ENCODE measurements at places on chromosomes 11 and 22.

- peaks cover 34% of the 10 kb centered on the region for H3K36me3 ChIP-seq
- H3K27me3 ChIP-seq: no peaks in the 10 kb centered on the region
- no peak for DNase-seq
- H3K27ac ChIP-seq: no peak overlapping the region
These were observed 25.7 kb downstream of the APOL5 start for GRCh38 chr22:35743326-35743860.

DNA sequence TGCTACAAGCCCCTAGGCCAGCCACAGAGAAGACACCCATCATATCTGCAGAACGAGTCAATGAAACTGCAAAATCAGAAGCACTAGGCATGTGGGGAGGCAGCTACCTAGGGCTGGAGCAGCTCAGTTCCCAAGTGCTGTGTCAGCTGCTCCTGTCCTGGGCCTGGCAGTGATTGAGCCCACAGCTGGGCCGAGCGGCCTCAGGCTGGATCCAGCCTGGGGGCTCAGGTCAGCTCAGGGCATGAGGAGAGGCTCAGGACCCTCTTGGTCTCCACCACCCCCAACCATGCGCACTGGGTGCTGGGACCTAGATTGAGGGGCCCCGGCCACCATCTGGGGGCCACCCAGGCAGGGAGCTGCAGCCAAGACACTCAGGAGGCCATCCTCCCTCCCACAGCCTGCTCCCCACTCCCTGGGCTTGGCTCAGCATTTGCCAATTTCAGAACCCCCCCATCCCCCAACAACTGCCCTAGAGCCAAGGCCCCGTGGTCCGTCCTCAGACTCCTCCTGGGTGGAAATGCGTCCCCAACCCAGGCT lies 2.4 kb upstream of the TNNT3 start:
- H3K36me3 ChIP-seq: no peaks in the 10 kb centered on the region
- H3K4me3 ChIP-seq: no peak overlapping the region
- H3K27ac ChIP-seq: no peak overlapping the region
- no peak for DNase-seq
- H3K27me3 ChIP-seq: peaks cover 3% of the 10 kb centered on the region
- H3K4me1 ChIP-seq: peaks cover 10% of the 10 kb centered on the region

DNA sequence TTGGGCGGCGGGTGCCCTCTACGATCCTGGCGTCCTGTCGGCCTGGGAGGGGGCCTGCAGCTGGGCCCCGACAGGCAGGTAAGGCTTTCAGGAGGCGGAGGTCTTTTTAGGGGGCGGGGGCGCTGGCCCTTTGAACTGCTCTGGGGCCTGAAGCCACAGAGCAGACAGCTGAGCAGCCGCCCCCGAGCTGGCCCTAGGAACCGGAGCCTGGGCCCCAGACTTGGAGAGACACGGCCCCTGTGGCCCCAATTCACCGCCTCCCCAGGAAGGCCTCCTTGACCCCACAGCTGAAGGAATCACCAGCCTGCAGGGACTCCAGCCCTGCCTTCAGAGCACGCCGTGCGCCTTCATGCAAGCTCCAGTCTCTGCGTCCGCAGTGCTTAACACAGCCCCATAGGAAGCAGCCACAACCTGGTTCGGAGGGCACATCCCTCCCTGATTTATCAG lies 618 bp upstream of the CERK start:
- peak; percentile 16 for DNase-seq
- H3K4me3 ChIP-seq: peak overlapping the region; percentile 77
- H3K27ac ChIP-seq: peak overlapping the region; percentile 80
- no peaks in the 10 kb centered on the region for H3K27me3 ChIP-seq
- H3K4me1 ChIP-seq: peaks cover 44% of the 10 kb centered on the region
- peaks cover 2% of the 10 kb centered on the region for H3K36me3 ChIP-seq

- no peak for DNase-seq
- peaks cover 9% of the 10 kb centered on the region for H3K4me1 ChIP-seq
- no peak overlapping the region for H3K4me3 ChIP-seq
- peaks cover 8% of the 10 kb centered on the region for H3K27me3 ChIP-seq
- H3K36me3 ChIP-seq: no peaks in the 10 kb centered on the region
These were observed 127.2 kb downstream of the ST3GAL4 start for GRCh38 chr11:126482586-126483108.

- H3K4me3 ChIP-seq: no peak overlapping the region
- no peak for DNase-seq
- no peak overlapping the region for H3K27ac ChIP-seq
- peaks cover 3% of the 10 kb centered on the region for H3K27me3 ChIP-seq
- peaks cover 5% of the 10 kb centered on the region for H3K36me3 ChIP-seq
- H3K4me1 ChIP-seq: no peaks in the 10 kb centered on the region
These were observed 46.7 kb upstream of the MTNR1B start for GRCh38 chr11:92922731-92923130.

- no peaks in the 10 kb centered on the region for H3K36me3 ChIP-seq
- H3K27me3 ChIP-seq: peaks cover 17% of the 10 kb centered on the region
- peaks cover 19% of the 10 kb centered on the region for H3K4me1 ChIP-seq
- H3K4me3 ChIP-seq: no peak overlapping the region
- no peak for DNase-seq
These were observed 263.6 kb upstream of the NCAM1 start for GRCh38 chr11:112697391-112698178.

GRCh38 chr11:11786234-11786633 lies 55.5 kb upstream of the USP47 start:
- H3K27ac ChIP-seq: no peak overlapping the region
- H3K27me3 ChIP-seq: peaks cover 23% of the 10 kb centered on the region
- H3K4me3 ChIP-seq: no peak overlapping the region
- H3K36me3 ChIP-seq: no peaks in the 10 kb centered on the region
- no peak for DNase-seq

- H3K27me3 ChIP-seq: no peaks in the 10 kb centered on the region
- no peak for DNase-seq
- H3K4me3 ChIP-seq: no peak overlapping the region
- peaks cover 5% of the 10 kb centered on the region for H3K4me1 ChIP-seq
- H3K36me3 ChIP-seq: peaks cover 35% of the 10 kb centered on the region
These were observed 34.1 kb downstream of the SGSM3 start for GRCh38 chr22:40404251-40405177.

DNA sequence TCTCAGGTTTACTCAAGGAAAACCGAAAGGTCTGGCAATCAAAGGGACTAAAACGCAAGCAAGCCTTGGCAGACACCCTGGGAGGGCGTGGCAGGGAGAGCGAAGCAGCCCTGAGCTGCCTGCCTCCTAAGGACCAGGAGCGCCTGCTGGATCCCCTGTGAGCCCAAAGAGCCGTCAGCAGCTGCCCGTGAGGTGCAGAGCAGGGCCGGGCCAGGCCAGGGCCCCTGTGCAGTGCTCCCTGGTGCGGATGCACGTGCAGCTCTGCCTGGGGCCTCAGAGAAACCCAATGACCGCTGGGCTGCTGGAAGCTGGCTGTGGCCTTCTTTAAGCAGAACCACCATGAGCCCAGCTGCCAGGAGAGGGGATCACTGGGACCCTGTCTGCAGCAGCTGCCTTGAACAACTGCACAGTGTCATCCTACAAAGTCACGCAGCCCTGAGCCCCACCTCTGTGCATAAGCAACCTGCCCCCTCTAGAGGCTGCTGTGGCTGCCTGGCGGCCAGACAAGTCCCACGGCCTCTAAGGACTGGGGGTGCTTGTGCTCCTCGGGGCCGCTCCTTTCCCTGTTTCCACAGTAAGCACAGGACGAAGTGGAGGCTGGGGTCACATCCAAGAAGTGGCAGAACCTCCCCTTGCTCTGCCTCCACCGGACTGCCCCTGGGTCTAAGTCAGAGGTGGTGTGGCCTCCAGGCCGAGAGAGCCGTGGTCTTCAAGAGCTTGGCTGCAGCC lies 29.1 kb upstream of the COMT start:
- no peak overlapping the region for H3K27ac ChIP-seq
- H3K4me1 ChIP-seq: no peaks in the 10 kb centered on the region
- H3K4me3 ChIP-seq: no peak overlapping the region
- peaks cover 39% of the 10 kb centered on the region for H3K36me3 ChIP-seq
- DNase-seq: no peak
- no peaks in the 10 kb centered on the region for H3K27me3 ChIP-seq

DNA sequence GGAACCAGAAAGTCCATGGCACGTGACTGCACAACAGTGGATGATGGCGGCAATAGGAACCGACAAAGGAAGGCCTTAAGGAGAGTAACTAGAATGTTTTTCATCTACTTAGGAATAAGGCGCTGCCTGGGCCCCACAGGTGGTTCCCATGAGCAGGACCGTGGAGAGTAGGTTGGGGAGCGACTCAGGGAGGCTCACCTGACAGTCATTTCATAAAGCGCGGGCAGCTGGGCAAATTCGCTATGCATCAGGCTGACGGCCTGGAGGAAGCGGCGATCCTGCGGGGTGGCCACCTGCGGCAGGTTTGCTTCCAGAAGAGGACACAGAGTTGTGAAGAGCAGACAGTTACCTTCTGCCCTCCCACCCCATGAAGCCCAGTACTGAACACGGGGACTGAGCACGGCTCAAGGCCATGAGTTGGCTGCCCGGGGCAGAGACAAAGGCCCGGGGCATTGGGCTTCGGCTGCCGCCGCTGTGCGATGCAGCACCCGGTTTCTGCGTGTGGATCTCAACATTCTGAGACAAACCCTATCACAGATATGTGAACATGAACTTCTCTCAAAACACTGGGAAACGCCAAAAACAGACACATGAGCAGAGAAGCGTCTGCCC lies 25.8 kb downstream of the HPS4 start:
- no peak overlapping the region for H3K27ac ChIP-seq
- peaks cover 30% of the 10 kb centered on the region for H3K36me3 ChIP-seq
- no peak overlapping the region for H3K4me3 ChIP-seq
- no peak for DNase-seq
- no peaks in the 10 kb centered on the region for H3K4me1 ChIP-seq
- no peaks in the 10 kb centered on the region for H3K27me3 ChIP-seq

DNA sequence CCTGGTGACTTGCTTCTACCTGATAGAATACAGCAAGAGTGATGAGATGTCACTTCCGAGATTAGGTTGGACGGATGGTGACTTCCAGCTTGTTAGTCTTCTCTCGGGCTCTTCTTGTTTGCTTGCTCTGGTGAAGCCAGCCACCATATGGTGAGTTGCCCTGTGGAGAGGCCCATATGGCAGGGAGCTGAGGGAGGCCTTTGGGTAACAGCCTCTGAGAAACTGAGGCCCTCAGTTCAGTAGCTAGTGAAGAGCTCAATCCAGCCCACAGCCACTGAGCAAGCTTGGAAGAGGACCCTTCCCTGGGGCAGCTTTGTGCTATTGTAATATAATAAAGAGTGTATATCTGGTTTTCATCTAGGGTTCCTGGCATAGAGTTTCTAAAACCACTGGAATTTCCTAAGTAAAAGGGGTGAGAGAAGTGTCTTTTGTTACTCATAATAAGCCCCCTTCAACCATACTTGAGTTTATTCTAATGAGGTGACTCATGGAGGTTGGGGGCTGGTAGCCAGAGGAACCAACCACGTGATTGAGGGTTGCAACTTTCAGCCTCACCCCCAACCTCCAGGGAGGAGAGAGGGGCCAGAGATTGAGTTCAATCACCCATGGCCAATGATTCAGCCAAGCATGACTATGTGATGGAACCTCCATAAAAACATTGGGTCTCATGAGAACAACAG lies 8.0 kb upstream of the TPCN2 start:
- no peak overlapping the region for H3K27ac ChIP-seq
- H3K4me1 ChIP-seq: peaks cover 12% of the 10 kb centered on the region
- H3K36me3 ChIP-seq: no peaks in the 10 kb centered on the region
- H3K4me3 ChIP-seq: no peak overlapping the region

DNA sequence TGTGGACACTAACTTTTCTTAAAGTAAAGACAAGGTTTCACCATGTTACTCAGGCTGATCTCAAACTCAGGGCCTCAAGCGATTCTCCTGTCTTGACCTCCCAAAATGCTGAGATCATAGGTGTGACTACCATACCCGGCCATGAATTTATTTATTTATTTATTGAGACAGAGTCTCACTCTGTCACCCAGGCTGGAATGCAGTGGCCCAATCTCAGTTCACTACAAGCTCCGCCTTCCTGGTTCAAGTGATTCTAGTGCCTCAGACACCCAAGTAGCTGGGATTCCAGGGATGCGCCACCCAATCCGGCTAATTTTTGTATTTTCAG lies 29.7 kb upstream of the PCF11 start:
- no peaks in the 10 kb centered on the region for H3K36me3 ChIP-seq
- no peak for DNase-seq
- H3K27me3 ChIP-seq: peaks cover 1% of the 10 kb centered on the region
- no peak overlapping the region for H3K27ac ChIP-seq

- DNase-seq: no peak
- no peaks in the 10 kb centered on the region for H3K4me1 ChIP-seq
- H3K4me3 ChIP-seq: no peak overlapping the region
- H3K36me3 ChIP-seq: no peaks in the 10 kb centered on the region
- no peaks in the 10 kb centered on the region for H3K27me3 ChIP-seq
- no peak overlapping the region for H3K27ac ChIP-seq
These were observed 2.5 kb upstream of the RAPSN start for GRCh38 chr11:47451436-47451835.

- no peak overlapping the region for H3K4me3 ChIP-seq
- DNase-seq: no peak
- H3K4me1 ChIP-seq: peaks cover 8% of the 10 kb centered on the region
- H3K27ac ChIP-seq: no peak overlapping the region
These were observed 10.3 kb downstream of the TTC28 start for GRCh38 chr22:28669387-28669786.

DNA sequence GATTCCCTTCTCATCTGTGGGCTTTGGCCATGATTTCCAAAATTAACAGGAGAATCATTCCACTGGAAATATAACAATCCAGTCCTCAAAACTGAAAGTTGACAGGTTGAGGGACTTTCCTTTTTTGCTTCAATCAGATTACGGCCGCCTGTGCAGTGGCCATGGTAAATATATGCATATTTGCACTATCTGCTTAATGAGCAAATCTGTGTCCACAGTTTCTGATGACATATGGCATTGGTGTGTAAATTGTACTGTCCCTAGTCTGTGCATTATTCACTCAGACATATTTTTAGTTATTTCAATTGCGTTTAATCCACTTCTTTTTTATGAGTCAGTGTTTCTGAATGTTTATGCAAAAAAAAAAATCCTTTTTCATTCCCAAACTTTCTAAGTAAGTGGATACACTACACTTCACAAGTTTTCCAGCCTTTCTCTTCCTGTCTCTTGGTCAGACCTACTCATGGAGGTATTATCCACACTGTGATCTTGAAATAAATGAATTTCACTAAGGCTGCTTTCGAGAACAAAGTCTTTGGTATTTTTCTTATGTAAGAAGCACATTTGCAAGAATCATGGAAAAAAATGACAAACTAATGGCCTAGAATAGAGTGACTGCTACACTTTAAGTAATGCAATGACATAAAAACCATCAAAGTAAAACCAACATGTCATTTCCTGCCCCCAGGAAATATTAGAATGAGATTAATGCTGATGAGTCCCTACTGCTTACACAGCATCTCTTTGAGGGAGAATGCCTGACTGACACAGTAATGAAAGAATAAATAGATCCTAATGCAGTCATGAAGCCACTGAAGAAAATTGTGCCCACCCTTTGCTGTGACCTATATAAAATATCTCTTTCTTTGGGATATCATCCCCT lies 76.4 kb upstream of the MTNR1B start:
- H3K27ac ChIP-seq: no peak overlapping the region
- no peak overlapping the region for H3K4me3 ChIP-seq
- peaks cover 2% of the 10 kb centered on the region for H3K27me3 ChIP-seq
- no peak for DNase-seq
- peaks cover 1% of the 10 kb centered on the region for H3K36me3 ChIP-seq
- peaks cover 9% of the 10 kb centered on the region for H3K4me1 ChIP-seq

All from mesothelial cell of epicardium (in vitro differentiated cells).